ENCODE measurements at places on chromosomes 7 and 10.

DNA sequence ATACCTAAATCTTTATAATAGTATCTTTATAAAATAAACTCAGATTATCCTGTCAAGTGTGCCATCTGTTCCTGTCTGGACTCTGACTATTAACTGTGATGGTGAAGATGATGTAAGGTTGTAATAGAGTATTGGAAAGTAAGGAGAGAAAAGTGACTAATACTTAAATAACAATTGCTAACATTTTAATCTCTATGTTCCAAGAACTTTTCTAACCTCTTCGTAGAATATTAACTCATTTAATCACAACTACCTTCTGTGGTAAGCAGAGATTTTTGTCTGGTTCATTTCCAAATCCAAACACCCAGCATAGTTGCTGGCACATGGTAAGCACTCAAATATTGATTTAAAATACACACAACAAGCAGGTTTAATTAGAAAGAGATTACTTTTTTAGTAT is 2.5 kb downstream of the TNPO3 start:
- DNase-seq, result no peak

GRCh38 chr7:96061009-96061408 is 260.9 kb downstream of the SLC25A13 start:
- no peak for DNase-seq

- no peak for DNase-seq
Measured at GRCh38 chr10:107118866-107119265, 45.6 kb downstream of the SORCS1 start.

DNA sequence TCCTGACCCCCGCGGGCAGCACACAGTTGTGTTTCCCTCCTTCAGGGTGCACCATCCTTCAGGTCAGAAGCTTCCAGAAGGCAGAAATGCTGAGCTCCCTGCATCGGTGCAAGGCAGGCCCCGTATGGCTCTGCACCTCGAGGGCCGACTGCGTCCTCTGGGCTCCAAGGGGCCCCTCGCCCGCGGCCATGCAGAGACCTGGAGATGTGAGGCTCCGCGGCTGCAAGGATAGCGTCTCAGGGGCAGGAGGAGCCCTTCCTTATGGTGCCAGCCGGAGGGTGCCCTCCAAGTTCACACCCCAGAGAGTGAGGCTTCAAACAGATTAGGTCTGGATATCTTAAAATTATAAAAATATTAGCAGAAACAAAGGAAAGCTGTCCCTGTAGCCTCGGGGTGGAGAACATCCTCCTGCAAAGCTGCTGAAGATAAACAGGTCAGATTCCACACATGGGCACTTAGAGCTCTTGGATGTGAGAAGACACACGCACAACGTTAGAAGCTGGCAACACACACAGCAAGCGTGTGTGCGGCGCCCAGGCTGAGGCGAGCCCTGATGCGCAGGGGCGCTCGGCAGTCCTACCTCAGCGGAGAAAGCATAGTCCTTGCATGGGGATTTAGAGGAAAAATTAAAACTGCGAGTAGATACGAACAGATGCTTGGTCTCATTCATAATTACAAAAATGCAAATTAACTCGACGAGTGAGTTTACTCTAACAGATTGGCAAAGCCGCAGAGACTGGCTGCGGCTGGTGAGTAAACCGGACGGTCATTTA is 20.4 kb downstream of the KNDC1 start:
- no peak for DNase-seq

GRCh38 chr10:127423218-127423915 is 125.7 kb upstream of the NPS start:
- no peak for DNase-seq

DNA sequence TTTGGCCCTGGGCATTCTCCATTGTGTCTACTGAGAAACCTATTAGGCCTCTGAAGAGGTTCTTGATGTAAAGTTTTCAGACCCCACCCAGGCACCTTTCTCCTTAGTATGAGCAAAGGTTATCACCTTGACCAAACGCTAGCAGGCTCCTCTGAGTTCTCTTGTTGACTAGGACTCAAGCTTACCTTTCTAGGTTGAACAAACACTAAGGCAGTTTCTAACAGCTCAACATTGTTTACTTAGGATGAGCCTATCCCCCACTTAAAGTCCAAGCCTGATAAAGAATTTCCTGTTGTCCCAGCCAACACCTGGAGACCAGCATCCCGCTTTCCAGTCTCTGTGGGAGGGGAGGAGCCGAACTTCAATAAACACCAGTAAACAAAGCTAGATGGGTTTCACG is 26.3 kb upstream of the ITGB8 start:
- DNase-seq, result no peak

DNA sequence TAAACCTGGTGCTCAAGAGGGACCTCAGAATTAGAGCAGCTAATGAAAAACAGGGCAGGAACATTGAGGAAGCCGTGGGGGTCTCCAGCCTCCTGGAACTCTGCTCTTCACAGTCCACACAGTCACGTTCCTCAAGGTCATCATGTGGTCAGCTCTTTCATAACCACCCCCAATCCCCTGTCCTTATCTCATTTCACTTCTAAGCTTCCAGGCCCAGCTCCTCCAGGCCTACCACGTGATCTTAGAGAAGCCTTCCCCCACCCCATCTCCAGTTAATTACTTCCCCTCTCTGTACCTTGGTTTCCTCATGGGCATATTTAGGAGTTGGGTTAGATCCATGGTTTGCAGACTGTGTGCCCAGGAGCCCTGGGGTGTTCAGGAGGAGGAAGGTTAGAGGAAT is 106.4 kb upstream of the TCF7L2 start:
- no peak for DNase-seq

DNA sequence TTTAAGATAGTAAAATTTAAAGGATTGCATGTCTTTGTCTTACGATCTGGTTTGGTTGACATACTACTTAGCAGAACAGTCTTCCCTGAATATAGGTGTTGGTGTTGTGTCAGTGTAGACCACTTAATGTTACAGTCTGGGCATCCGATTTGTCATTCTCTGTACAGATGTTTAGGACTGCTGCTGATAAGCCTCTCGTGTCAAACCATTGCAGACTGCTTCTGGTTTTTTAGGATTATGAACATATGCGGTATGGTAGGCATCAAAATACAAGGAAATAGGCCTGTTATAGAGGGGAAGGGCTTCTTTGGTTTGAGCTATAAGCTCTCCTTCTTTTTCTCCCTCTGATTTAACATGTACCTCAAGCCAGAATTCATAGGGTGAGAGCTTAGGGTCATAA is 7.4 kb downstream of the CYP3A43 start:
- no peak for DNase-seq

- no peak for DNase-seq
Measured at GRCh38 chr7:477626-478220, 41.9 kb downstream of the PDGFA start.

- no peak for DNase-seq
Measured at GRCh38 chr7:108596560-108596959, 26.9 kb downstream of the DNAJB9 start.

DNA sequence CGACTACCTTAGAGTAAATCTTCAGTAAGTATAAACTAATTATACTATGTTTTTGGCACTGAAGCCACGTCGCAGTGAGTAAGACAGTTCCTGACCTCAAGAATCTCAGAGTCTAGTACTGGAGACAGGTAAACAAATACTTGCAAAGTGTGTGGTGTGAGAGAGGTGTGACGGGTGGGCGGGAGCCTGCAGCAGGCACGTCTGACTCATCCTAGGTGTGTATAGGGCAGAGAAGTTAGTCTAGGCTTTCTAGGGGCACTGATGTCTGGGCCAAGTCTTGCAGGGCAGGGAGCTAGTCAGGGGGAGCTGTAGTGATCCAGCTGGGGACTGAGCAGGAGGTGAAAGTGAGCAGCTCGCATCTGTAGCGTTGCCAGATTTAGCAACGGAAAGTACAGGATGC is 35.9 kb upstream of the SFTPD start:
- DNase-seq, result no peak

GRCh38 chr7:98178321-98178720 is 32.9 kb upstream of the BHLHA15 start:
- no peak for DNase-seq

GRCh38 chr7:158495786-158496185 is 91.8 kb downstream of the PTPRN2 start:
- peak; percentile 56 for DNase-seq

DNA sequence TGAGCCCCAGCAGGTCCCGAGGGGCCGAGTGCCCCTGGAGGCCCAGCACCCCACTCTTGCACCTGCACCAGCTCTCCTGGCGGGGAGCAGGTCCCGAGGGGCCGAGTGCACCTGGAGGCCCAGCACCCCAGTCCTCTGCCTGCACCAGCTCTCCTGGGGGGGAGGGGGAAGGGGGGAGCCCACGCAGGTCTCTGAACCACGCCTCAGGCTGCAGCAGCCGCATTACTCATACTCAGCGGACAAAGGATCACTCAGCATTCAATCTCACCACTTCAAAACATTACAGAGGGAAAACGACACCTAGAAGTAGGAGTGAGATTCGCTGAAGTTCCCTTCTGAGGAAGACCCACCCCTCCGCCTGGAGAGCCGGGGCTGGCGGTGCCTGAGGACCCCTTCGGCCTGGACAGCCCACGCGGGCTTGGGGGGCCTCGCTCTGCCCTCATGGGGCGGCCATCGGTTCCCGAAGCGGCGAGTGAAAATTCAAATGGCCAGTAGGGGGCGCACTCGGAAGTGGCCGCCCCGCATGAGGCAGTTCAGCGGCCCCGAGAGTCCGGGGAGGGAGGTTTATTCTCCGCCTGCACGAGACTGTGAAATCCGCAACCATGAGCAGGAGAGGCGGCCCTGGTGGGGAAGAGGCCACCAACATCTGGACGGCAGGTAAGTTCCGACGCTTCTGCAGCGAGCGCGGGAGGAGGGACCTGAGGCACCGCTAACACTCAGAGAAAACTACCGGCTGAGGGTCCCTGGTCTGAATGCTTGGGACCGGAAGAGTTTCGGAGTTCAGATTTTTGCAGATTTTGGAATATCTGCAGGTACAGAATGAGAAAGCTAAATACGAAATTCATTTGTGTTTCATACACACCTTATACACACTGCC is 1.1 kb upstream of the GPER1 start:
- peak; percentile 94 for DNase-seq
